ENCODE measurements at places on chromosomes 13 and 19.

GRCh38 chr13:94218951-94219350 is 260.5 kb downstream of the DCT start:
- no peak for DNase-seq

- DNase-seq, result no peak
Measured at GRCh38 chr19:33690378-33691029, 68.8 kb downstream of the CHST8 start.

DNA sequence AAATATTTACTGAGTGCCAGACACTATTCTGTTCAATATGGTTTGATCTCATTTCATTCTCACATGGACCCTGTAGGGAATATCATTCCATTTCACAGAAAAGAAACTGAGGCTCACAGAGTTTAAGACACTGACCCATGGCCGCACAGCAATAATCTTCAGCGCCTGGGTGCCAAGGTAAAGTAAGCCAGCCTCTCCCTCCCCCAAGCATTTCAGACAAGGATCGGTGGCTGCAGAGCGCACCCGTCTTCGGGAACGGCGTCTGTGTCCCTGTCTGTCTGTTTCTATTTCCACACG is 4.3 kb upstream of the PDE4A start:
- DNase-seq, result no peak

GRCh38 chr13:36736119-36736726 is 62.4 kb downstream of the SERTM1 start:
- peak; percentile 35 for DNase-seq

DNA sequence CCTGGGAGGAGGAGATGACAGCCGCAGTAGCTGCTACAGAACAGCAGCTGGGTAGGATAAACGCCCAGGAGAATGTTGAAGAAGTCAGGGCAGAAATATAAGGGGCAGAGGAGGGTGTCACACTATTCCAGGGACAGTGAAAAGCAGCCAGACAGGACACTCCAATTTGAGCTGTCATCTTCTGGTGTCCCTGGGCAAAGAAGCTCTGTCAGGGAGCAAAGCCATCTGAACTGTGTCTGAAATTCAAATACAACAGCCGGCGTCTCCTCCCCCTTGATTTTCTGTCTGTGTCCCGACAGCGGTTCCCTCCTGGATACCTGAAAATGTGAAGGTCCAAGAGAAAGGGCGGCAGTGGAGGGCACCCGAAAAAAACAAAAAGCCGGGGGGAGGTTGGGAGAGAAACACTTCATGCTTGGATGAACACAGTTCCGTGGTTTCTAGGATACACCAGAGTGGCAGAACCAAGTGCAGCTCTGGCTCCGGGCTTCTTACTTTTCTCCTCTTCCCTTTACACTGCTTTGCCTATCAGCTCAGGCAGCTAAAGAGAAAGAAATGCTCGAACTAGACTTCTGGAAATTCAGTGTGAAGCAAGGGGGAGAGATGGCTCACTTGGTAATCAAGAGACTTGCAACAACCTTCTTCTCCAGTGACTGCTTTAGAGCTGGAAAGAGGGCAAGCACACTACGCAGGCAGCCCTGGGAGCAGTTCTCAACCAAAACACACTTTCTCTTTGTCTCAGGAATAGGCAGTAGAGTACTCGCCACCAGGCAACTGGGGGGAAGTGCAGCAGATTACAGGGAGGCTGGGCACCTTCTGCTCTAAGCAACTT is 465.6 kb downstream of the ITGBL1 start:
- DNase-seq, result no peak

- no peak for DNase-seq
Measured at GRCh38 chr13:77124423-77124822, 97.5 kb upstream of the FBXL3 start.

DNA sequence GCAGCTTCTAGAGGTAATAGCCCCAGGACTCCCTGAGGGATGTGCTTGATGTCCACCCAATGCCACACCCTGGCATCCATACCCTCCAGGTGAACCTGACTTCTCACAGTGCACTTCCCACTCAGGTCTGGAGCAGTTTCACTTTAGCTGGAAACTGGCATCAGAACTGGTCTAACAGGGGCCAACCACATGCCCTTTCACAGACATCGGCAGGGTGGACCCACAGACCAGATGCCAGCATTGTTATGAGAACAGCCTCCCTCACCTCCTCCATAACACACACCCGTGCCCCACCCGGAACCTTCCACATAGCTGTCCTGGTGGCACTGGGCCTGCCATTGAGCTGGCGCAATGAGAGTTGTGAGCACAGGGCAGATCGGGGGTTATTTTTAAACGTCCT is 77.4 kb upstream of the GPR12 start:
- DNase-seq, result no peak

- no peak for DNase-seq
Measured at GRCh38 chr19:41995959-41996797, 2.1 kb upstream of the ATP1A3 start.

DNA sequence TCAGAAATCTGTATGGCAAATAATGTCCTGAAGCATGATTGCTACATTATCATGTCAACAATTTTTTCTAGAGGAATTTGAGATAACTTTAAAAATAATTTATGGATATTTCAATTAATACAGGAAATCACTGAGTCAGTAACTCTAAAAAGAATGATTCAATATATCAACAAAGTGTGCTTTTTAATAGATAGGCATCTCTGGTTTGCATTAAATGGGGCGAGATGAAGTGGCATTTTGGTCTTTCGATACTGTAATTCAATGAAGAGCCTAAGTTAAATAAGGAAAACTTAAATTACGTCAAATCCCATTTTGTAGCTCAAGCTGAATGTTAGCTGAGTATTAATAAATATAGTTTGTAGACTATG is 342.8 kb downstream of the DACH1 start:
- no peak for DNase-seq

DNA sequence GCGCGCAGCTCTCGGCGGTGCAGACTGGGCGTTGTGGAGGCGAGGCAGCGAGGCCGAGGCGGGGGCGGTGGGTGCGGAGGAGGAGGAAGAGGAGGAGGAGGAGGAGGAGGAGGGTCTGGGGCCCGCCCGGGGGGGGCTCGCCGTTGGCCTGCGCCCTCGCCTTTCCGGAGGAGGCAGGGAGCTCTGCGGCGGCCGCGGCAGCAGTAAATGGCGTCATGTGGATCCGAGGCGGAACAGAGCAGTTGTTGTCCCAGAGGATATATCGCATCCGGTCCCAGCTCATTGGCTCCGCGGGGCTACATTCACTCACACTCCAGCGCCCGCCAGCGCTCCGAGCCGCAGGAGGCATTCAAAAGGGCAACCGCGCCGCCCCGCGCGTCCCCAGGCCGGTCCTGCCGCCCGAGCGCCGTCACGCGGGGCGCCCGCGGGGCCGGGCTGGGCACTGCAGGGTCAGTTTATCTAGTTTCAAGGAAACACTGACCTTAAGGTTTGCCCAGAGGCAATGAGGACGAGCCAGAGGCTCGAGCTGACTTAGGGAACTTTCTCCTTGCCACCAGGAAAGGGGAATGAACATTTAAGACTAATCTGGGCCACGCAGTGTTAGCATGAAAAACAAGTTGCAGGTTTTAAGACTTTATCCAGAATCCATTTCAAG is at the start of gene SPRY2:
Gene SPRY2, minus strand, starts transcription at position 26 of the 655 bp plus-strand sequence. CDS start 3,421 bp downstream, outside the sequence.
- DNase-seq, result peak; percentile 15

DNA sequence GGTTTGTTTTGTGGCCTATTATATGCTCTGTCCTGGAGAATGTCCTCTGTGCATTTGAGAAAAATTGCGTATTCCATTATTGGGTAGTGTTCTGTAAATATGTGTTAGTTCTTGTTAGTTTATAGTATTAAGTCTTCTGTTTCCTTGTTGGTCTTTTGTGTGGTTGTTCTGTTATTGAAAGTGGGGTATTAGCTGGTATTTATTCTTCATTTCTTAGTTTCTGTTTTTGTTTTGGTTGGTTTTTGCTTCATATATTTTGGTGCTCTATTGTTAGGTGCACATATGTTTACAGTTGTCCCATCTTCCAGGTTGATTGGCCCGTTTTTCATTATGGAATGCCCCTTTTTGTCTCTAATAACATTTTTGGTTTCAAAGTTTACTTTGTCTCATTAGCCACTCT is 77.3 kb downstream of the DNAJC15 start:
- no peak for DNase-seq

DNA sequence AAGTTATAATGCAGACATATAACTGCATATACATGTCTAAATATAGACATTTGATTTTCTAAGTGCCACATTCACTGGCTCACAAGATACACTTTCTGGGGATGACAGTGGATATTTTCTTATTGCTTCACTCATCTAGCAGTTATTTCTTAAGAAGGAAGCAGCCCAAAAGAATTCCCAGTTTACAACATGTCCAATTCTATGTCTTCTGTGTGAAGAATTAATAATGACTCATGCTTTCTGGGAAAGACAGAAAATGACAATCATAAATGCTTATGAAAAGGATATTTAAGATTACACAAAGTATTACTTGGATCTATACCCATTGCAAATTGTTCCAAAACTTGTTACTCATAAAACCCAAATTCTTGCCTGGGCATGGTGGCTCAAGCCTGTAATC is 543.4 kb downstream of the SUCLA2 start:
- no peak for DNase-seq

DNA sequence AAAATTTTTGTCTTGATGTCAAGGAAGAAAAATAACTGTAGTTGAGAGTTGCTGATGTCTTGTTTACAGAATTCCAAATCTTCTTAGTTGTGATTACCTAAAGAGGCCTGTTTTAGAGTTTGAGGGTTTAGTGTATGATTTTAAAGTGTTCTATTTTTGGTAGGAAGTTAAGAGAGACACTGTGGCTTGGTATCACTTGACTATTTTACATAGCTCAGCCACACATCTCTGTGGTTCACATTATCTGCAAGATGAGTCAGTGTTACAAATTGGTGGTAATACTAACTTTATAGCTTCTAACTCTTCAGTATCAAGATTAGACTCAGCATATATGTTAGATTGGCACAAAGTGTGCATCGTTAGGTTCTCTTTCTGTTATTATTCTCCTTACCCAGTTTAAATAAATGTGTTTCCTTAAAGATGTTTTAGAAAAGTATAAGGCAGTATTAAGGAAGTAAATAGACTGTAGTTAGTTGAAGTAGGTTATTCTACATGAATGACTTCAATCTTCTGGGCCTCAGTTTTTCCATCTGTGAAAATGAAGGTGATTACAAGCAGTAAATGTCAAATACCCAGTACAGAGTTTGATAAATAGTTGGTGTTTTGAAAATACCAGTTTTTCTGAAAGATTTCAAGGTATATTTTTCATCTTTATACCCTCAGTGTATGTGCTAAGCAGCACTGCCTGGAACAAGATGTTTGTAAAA is 33.4 kb downstream of the COG6 start:
- no peak for DNase-seq

DNA sequence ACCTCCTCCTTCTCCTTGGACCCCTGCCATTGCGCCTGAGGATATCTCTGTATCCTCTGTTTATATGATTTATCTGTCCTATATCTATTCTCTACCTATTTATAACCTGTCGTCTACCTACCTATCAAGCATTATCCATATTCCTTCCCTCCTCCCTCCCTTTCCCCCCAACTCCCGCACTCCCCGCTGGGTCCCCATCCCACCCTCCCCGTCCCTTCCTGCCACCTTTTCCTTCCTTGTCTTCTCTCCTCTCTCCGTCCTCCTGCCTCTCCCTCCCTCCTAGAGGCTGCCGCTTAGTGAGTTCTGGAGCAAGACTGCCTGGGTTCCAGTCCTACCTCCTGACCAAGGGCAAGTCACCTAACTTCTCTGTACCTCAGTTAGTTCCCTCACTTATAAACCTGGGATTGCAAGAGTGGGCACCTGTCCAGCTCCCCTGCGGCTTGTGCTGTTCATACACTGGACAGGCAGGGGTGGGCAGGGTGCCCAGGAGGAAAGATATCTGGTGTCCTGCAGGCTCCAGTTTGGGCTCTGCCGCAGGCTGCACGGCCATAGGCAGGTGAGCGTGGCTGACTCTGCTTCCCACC is 16.1 kb downstream of the TTYH1 start:
- DNase-seq, result no peak

GRCh38 chr13:31011193-31011860 is 78.9 kb downstream of the TEX26 start:
- no peak for DNase-seq

DNA sequence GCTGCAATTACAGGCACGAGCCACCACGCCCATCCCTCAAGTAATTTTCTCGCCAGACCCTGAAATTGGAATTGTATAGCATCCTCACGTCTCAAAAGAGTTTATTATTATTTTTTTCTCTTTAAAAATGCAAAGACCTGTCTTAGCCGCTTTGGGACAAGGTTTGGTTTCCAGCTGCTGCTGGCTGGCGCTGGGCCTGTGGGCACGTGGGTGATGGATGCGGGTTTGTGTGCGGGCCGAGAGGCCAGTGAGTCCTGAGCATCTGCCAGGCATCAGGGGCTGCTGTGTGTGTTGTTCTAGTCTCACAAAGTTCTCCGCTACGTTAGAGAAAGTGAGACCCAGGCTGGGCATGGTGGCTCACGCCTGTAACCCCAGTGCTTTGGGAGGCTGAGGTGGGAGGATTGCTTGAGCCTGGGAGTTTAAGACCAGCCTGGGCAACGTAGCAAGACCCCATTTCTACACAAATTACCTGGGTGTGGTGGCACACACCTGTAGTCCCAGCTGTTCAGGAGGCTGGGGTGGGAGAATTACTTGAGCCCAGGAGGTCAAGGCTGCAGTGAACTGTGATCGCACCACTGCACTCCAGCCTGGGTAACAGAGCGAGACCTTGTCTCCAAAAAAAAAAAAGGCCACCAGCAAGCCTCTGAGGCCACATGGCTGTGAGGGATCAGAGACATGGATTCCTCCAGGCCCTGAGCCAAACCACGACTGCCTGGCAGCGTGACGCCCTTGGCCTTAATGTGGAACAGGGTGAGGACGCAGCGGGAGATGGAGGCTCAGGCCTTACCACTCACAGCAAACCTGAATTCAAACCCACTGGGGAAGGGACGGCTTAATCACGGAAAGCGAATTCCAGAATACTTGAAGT is 4.7 kb upstream of the TMPRSS9 start:
- no peak for DNase-seq

- no peak for DNase-seq
Measured at GRCh38 chr19:33532859-33533460, 11.4 kb upstream of the PEPD start.

DNA sequence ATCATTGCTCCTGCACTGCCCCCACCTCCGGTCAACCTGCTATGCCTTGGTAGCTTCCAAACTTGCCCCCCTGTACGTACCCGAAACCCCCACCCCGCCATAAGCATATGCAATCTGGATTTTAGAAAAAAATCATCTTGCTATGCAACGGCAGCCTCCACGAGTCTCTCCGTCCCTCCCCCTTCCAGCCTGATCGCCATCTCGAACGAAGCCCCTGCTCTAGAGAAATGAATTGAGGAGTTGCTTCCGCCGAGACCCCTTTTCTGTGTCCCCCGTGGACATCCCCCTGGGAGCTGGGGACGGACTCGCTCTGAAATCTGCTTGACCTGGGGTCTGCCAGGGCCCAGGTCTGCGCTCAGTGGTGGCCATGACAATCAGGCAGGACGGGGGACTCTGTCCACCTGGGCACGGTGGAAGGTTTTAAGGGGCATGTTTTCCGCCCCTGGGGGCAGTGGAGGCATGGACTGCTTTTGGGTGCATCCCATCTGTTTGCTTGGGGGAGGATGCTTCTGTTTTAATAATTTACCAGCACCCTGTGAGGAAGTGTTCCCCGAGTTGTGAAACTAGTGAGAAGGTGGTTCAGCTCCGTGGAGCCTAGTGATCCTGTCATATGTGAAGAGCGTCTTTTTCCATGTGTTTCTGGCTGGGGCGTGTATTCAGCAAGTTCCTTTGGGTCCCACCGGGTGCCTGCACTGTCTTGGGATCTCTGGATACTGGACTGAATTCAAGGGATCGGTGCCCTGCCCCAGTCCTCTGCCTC is 1.0 kb downstream of the KDM4B start:
- peak; percentile 11 for DNase-seq
